ENCODE measurements at places on chromosomes 7 and 10.
A peak's percentile ranks its signal among the peaks of the same experiment; 100 is the strongest.

GRCh38 chr7:140375323-140375722, 23.0 kb downstream of the SLC37A3 start:
- DNase-seq, result no peak

DNA sequence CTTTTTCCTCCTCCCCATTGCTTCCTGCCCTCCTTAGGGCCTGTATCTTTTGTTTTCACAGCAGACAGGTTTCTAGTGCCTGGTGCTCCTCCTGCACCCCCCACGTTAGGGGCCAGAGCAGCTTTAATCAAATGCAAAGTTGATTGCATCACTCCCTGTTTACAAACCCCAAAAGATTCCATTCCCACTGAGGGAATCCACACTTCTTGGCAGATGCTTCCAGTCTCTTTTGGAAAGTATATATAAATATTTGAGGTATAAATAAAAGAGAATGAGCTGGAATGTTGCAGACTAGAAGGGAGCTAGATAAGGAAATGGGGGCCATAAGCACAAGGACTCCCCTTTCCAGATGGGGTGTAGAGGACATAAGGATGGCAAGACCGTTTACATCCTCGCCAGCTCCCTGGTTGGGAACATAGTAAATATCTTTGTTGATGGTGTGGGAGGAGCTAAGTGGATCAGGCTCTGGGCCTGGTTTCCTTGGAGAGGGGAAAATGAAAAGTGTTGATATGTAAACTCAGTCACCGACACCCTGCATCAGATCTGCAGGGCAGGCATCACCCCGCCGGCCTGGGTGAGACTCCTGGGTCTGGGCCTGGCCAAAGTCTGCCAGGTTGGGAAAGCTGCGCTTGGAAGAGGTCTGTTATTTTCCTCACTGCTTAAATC, 6.2 kb downstream of the RARRES2 start:
- DNase-seq, result no peak

GRCh38 chr7:140219672-140220524, 43.1 kb upstream of the KDM7A start:
- no peak for DNase-seq

- DNase-seq, result no peak
Observed at GRCh38 chr10:35464825-35465456, 128.6 kb downstream of the CCNY start.

GRCh38 chr7:97107192-97107800, 10.2 kb upstream of the SDHAF3 start:
- DNase-seq, result no peak

DNA sequence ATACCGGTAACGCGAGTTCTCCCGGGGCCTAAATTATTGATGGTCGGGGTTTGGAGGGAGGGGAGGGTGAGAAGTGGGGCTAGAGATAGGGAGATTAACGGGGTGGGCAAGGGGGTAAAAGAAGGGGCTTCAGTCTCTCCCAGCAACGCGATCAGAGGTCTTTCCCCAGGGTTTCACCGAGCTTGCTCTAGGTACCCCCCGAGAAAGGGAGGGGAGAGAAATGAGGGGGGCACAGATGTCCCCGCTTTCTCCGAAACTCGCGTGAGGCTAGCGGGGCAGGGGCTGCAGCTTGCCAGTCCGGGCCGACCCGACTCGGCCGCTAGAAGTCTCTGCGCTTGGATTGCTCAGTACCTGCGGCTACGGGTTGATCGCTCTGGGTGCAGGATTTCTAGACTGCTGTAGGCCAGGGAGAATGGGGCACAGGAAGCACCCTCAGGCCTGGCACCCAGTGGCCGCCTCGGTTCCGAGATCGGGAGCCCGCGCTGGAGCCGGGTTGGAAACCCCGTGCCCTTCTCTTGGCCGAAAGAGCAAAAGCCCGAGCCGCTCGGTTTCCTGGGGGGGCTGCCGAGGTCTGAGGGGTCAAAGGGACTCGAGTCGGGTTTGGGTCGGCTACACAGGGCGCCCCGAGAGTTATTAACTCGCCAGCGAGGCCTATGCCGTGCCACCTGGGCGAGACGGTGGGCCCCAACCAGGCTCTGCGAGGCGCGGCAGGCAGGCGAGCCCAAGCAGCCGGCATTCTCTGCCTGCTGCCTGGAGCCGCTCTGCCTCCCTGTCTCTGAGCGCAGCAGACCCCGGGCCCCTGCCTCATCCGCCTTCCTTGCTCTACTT, 3.1 kb downstream of the PAX2 start:
- no peak for DNase-seq

DNA sequence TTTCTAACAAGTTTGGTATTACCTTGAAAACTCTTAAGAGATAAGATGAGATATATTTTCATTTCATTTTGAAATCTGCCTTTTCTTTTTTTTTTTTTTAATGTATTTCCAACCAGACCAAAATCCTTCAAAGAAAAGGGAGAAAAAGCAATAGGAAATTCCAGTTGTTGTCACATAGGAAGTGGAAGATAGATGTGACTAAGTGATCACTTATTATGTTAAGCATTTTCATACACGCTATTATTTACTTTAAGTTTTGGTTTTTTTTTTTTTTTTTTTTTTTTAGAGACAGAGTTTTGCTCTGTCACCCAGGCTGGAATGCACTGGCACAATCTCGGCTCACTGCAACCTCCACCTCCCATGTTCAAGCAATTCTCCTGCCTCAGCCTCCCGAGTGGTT, 197.2 kb upstream of the FRMD4A start:
- DNase-seq, result no peak

GRCh38 chr7:114922026-114922651, at the start of gene MDFIC:
Gene MDFIC, plus strand, starts transcription at chr7:114922094. Its CDS starts 940 bp downstream, at chr7:114923034.
- peak; percentile 53 for DNase-seq

- no peak for DNase-seq
Observed at GRCh38 chr7:4025210-4025609, 656.9 kb upstream of the FOXK1 start.

- peak; percentile 36 for DNase-seq
Observed at GRCh38 chr7:25894902-25895791, 256.9 kb upstream of the NFE2L3 start.

- DNase-seq, result no peak
Observed at GRCh38 chr10:54434782-54435181, 366.2 kb downstream of the PCDH15 start.

DNA sequence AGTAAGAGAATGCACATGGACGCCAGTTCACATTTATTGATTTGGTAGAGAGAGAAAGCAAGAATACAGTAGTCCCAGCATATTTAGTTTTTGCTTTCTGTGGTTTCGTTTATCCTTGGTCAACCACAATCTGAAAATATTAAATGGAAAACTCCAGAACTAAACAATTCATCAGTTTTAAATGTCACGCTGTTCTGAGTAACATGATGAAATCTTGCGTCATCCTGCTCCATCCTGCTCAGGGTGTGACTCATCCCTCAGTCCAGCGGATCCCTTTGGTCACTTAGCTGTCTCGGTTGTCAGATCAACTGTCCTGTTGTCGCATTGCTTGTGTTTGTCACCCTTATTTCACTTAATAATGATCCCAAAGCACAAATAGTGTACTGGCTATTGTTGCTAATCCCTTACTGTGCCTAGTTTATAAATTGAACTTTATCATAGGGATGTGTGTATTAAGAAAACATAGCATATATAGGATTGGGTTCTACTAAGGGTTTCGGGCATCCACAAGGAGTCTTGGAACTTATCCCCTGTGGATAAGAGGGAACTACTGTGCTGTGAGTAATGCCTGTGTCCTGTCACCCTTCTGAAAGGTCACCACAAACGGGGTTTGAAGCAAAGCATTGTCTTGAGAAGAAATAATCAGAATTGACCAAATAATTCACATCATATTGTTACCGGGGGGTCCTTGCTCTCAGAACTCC, 73.6 kb downstream of the OTUD1 start:
- no peak for DNase-seq

DNA sequence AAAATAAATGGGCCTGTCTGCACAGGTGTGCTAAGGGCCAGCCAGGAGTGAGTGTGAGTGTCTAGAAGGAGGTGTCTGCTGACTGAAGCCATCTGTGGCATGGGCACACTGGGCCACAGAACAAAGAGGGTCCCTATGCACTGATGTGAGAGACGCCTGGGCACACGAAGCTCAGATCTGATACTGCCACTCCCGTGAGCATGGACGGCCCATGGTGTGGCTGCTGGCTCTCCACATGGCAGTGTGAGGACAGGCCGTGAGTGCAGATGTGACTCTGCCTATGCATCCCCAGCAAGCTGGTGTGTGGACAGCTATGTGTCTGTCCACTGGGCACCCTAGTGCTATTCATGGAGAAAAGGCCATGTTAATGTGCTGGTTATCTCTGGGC, 12.8 kb upstream of the MYL7 start:
- no peak for DNase-seq

DNA sequence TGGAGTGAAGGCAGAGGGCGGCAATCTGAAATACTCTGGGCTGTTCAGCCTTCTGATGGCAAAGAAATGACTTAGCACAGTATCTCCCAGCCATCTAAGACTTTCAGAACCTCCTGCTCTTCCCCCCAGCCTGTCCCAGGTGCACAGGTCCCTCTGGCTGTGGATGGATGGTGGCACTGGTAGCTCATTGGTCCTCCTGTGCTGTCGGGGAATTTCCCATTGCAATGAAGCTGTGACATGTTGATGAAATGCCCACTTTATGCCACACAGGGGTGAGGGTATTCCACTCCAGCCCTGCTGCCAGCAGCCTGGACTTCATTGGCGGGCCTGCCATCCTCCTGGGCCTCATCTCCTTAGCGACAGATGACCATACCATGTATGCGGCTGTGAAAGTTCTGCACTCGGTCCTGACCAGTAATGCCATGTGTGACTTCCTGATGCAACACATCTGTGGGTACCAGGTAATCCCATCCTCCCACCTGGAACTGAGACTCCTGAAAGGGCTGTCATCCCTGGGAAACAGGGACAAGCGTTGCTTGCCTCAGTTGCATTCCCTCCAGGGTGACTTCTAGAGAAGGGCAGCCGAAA, 105.9 kb downstream of the WDFY4 start:
- no peak for DNase-seq

- DNase-seq, result no peak
Observed at GRCh38 chr7:131108212-131108940, 219.3 kb upstream of the MKLN1 start.

DNA sequence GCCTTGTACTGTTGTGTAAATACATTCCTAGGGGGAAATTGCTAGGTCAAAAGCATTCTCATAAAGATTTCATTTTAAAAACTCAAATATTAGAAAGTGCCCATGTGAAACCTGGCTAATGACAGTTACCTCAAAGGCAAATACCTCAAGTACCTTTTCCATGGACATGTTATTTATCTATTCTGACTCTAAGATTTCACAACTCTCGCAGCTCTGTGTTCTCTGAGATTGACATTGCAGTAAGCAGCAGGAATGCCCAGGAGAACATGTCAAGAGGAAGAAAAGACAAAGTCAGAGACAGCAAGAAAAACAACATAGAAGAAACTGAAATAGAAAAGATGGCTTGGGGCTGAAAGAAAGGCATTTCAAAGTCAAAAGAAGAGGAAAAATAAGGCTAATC, 187.4 kb downstream of the CYP26A1 start:
- no peak for DNase-seq

- no peak for DNase-seq
Observed at GRCh38 chr10:78179886-78180705, 146.4 kb downstream of the RPS24 start.

DNA sequence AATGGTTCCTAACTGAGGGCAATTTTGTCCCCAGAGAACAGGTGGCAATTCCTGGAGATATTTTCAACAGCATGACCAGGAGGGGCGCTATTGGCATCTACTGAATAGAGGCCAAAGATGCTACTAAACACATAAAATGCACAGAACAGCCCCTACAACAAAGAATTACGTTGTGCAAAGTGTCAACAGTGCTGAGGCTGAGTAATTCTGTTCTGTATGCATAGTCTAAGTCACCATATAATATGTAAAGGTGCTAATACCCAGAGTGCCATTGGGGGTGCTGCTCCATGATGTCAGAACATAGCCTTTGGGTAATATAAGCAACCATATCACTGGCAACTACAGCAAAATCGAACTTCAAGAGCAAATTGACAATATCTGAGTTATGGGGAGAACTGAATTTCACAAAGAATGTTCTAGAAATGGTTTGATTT, 213.3 kb upstream of the PHYHIPL start:
- no peak for DNase-seq

GRCh38 chr10:132547421-132547861, 9.9 kb downstream of the INPP5A start:
- DNase-seq, result no peak

GRCh38 chr7:156954941-156955340, 5.4 kb downstream of the NOM1 start:
- no peak for DNase-seq

DNA sequence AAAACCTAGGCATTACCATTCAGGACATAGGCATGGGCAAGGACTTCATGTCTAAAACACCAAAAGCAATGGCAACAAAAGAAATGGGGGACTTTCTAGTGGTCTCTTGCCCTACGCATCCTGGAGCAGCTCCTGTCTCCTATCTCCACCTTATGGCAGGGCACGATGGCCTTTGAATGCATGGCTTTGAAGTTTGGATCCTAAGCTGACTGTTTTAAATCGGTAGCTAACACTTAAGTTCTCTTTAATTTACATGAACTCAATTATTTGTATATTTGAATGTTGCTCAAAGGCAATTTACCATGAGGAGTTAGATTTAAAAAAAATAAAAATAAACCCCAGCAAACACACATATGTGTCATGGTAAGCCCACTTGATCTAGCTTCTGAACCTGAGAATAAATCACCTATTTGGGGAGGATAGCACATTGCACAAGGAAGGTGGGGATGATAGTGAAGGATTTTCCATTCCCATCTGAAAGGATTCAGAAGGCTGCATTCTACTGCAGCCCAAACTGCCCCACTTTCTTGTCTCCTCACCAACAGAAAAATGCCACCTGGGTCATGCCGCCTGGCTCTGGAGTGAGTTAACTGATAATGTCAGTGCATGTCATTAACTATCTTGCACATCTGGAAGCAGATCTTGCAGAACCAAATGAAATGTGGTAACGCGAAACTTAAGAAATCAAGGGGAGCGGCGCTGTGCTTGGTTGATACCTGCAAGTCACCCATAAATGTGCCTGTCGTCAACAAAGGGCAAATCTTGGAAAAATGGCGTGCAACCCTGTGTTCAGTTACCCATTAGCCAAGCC, 12.4 kb downstream of the KLF6 start:
- no peak for DNase-seq

- no peak for DNase-seq
Observed at GRCh38 chr7:151188252-151188542, 1.1 kb upstream of the ASB10 start.

- no peak for DNase-seq
Observed at GRCh38 chr10:94133239-94133638, 139.5 kb downstream of the PLCE1 start.

- peak; percentile 18 for DNase-seq
Observed at GRCh38 chr10:25068152-25069058, 52.0 kb downstream of the THNSL1 start.

DNA sequence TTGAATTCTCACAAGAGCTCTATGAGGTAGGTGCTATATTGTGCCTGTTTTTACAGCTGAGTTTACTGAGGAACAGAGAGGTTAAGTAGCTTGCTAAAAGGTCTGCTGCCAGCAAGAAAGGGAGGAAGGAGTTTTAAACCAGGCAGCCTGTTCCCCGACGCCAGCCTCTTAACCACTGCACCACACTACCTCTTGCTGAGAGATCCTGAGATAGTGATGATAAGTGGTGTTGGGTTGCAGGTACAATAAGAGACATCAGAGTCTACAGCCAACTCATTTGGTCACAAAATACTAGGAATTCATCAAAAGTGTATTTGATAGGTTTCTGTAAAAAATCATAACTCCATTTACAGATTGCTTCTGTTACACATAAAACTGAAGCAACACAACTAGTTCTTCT, 8.0 kb downstream of the CCDC71L start:
- no peak for DNase-seq

Data from NCI-H345 (cell line).